ENCODE measurements at places on chromosomes 7 and 10.

DNA sequence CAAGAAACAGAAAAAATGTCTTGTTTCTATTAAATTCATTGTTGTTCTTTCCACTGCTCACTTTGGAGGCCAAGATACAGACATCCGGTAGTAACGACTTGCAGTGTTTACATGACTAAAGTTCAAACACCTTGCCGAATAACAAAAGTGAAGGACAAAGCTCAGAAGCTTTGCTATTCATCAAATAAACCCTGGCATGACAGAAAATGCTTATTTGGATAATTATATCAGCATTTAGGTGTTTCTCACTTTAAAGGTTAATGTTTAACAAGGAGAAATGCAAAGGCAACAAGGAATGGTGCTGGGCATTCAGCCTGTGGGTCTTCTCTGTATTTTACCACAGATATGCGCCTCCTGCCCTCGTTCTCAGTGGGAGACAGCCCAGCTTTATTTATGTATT, 5.4 kb upstream of the PTF1A start:
- DNase-seq = no peak

- DNase-seq = no peak
These were observed 268.0 kb downstream of the ANKRD7 start for GRCh38 chr7:118492466-118492865.

DNA sequence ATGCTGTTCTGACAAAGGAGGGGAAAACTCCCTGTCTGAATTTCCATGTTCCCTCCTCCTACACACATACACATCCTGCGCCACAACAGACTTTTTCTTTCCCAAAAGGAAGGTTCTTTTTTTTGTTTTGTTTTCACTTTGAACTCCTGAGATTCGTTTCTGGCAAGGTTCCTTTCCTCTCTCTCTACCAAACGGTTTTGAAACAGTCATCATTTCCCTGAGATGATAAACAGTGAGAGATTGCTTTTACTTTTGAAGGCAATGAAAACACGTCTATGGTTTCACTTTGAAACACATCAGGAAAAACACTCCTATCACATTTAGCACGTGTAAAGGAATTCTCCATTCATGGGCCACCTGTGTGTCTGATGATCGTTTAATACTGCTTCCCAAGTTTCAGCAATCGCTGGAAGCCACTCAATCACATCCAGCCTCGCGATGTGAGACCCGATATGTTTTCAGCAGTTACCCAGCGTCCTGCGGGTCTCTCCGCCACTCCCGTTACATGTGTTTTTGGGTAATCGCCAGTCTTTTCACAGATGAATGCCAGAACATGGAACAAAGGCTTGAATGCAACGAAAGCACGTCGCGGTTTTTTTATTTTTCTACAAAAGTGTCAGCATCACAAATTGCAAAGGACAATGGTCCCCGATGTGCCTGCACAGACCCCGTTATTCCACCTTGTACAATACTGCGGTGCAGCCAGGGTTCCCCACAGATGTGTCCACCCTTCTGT, 62.8 kb upstream of the CUX1 start:
- DNase-seq = no peak

GRCh38 chr7:42972699-42973500, 40.7 kb downstream of the MRPL32 start:
- DNase-seq = no peak

DNA sequence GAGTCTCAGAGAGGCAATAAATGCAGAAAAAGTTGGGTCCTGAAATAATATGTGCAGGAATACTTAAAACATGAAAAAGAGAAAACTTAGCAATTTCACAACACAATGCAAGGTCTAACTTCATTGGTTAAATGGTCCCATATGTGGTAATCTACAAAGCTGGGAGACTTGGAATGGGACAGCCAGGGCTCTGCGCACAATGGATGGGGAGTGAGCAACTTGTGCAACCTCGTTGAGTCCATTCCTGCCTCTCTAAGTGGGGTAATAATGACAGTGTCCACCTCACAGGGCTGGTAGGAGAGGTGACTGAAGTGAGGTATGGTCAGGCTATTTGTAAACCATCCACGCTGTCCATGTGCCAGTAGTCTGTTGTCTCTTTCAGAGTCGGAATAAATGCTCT, 11.8 kb upstream of the EMX2 start:
- no peak for DNase-seq

DNA sequence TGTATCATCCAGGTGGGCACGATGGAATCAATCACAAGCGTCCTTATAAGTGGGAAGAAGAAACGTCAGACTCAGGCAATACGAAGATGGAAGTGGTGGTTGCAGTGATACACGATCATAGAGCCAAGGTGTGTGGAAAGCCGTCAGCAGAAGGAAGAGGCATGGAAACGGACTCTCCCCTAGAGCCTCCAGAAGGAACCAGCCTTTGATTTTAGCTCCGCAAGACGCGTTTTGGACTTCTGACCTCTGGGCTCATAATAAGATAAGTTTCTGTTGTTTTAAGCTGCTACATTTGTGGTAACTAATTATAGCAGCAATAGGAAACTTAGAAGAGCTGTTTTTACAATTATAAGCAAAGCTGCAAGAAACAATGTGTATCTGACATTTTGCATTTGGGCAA, 14.8 kb downstream of the FANK1 start:
- DNase-seq = no peak

All from neural crest cell (in vitro differentiated cells).